ENCODE measurements at places on chromosomes 16 and 17.

DNA sequence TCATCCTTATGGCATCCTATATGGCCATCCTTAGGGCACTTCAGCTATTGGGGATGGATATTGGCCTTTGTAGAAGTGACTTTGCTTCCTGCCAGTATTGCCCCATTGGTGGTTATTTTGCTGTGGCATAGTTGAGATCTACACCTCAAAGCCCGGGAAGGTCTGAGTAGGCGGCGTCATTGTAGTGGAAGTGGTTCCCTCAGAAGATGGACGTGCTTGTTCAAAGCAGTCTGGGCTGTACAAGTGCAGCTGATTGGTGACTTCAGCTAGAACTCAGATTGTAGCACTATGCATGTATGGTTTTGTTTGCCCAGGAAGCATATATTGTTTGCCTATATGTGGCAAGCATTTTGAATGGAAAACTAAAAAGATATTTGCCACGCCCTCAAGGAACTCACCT, 83.2 kb downstream of the TMC6 start:
- DNase-seq: no peak

DNA sequence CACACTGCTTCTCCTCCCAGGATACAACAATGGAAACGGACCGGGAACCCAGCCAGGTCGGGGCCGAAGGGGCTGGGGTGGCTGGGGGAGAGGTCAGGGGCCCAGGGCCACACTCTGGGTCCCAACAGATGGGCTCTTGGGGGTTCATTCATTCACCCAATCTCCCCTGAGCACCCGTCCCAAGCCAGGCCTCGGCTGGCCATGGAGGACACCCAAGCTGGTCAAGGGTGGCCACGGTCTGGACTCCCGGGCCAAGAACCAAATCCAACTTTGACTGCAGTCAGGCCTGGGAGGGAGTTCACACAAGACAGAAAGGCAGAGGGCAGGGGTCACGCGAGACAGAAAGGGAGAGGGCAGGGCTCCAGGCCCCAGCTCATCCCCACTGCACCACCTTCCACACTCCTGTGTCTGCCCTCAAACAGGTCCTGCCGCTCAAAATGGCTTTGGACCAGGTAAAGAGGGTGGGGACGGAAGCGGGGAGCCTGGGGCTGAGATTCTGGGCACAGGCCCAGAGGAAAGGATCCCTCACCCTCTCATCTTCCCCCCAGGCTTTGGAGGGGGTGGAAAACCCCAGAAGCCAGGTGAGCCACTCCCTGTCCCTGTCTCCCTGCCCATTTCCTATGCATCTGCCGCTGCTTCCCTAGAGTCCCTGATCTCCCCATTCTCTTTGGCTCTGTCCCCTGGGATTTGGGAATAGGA, 12.3 kb upstream of the PKMYT1 start:
- DNase-seq: no peak

GRCh38 chr17:82984751-82985427, 94.5 kb upstream of the METRNL start:
- no peak for DNase-seq

- DNase-seq: no peak
Measured at GRCh38 chr17:1188812-1189504, 9.2 kb upstream of the ABR start.

DNA sequence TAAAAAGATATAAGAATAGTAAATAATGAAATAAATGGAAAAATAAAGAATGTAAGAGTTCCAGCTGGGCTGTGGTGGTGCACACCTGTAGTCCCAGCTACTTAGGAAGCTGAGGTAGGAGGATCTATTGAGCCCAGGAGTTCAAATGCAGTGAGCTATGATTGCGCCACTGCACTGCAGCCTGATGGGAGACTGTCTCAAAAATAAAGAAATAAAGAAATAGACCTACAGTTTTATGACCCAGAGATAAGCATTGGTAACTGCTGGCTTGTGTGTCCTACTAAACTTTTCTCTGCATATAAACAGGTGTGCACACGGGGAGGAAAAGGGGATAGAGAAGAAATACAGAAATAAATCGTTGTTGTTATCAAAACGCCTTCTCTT, 7.8 kb upstream of the PDP2 start:
- no peak for DNase-seq

GRCh38 chr17:41551365-41551764, 20.5 kb downstream of the KRT9 start:
- no peak for DNase-seq

- DNase-seq: peak; percentile 47
Measured at GRCh38 chr17:42097691-42098631, at the start of gene ZNF385C. TSS of gene ZNF385C (minus strand) at chr17:42098473. CDS start at chr17:42063056, 35,417 bp downstream.

- DNase-seq: peak; percentile 14
Measured at GRCh38 chr16:56424791-56425438, 430 bp downstream of the AMFR start.

- no peak for DNase-seq
Measured at GRCh38 chr17:61139219-61139618, 260.4 kb upstream of the TBX2 start.

DNA sequence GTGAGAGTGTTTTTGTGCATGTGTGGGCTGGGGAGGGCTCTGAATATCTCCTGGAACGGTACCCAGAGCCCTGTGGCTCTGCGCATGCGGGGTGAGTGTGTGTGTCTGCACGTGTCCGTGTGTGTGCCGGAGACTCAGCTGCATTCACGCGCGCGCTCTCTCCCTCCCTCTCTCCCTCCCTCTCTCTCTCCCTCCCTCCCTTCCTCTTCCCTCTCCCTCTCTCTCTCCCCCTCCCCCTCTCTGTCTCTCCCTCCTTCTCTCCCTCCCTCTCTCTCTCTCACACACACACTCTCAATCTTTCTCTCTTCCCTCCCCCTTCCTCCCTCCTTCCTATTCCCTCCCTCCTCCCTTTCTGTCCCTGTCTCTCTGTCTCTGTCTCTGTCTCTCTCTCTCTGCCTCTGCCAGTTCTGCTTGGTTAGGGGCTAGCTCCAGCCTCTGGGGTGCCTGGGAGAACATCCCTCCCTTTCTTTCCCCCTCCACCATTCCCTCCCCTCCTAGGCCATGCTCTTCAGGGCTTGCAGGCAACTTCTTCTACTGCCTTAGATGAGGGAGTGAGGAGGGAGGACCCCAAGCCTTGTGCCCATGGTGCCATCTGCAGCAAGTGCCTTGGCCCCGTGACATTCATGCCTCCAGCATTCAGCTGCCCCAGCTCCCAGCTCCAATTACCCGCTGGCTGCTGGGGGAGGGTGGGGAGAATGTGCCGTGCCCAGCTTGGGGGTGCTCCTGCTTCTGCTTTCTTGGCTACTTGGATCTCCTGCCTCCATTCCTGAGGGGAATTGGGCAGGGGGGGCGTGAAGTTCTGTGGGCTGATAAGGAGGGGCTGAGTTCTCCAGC, 6.4 kb downstream of the THRA start:
- peak; percentile 70 for DNase-seq

- DNase-seq: no peak
Measured at GRCh38 chr17:47937941-47938340, 3.4 kb upstream of the PNPO start.

- DNase-seq: no peak
Measured at GRCh38 chr16:75345711-75346110, 87.6 kb downstream of the CFDP1 start.

- DNase-seq: no peak
Measured at GRCh38 chr17:75703191-75703590, 18.1 kb upstream of the ITGB4 start.

DNA sequence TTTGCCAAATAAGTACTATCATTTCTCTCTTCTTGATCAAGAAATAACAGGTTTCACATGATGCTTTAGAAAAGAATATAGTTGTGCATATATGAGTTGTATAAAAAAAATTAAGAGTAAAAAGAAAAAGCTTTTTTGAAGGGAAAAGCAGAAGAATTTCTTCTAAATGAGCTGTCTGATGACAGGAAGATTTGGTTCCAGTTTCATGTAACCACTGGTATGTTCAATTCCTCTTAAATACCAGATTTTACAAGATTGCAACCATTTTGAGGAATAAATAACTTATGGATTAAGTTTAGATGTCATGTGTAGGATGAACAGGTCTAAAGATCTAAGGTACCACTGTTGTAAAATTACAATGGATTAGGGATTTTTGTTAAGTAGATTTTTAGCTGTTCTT, 45.0 kb downstream of the VMP1 start:
- no peak for DNase-seq

- DNase-seq: peak; percentile 78
Measured at GRCh38 chr17:64661976-64662773, at the start of gene SMURF2. TSS of gene SMURF2 (minus strand) at chr17:64662307. CDS start at chr17:64661880, 427 bp downstream.

DNA sequence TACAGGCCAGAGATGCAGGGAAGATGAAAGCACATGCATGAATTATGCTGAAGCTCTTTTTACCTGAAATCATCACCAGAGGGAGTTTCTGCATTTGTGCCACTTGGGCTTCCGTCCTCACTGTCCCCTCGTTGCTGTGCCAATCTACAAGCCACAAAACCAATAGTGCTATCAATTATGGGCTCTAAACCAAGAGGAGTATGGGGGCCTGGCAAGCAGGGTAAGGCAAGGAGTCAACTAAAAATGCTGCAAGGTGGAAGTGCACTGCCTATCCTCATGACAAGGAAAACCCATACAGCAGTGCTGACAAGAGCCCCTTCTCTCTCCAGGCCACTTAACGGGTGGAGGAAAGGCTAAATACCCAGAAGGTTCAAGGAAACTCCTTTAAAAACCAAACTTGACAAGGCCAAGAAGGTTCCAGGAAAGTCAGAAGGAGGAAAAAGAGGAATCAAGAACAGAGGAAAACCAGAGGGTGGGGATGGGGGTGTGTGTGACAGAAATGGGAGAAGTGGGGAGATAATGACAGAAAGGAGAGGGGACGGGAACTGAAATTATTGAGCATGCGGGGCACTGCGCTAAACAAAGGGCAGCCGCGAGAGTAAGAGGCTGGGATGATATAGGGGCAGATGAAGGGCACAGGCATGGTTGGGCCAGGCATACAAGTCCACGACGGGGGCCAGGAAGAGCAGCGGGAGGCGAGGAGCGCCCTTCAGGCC, 674 bp downstream of the C17orf75 start:
- DNase-seq: peak; percentile 12

- DNase-seq: no peak
Measured at GRCh38 chr16:72992142-72992601, 55.8 kb downstream of the ZFHX3 start.

- DNase-seq: no peak
Measured at GRCh38 chr17:41836550-41837196, 641 bp upstream of the NT5C3B start.

GRCh38 chr16:19698480-19699465, 19.3 kb downstream of the KNOP1 start:
- DNase-seq: no peak

Data from NCI-H1436 (cell line).